ENCODE measurements at places on chromosomes 3 and 15.

DNA sequence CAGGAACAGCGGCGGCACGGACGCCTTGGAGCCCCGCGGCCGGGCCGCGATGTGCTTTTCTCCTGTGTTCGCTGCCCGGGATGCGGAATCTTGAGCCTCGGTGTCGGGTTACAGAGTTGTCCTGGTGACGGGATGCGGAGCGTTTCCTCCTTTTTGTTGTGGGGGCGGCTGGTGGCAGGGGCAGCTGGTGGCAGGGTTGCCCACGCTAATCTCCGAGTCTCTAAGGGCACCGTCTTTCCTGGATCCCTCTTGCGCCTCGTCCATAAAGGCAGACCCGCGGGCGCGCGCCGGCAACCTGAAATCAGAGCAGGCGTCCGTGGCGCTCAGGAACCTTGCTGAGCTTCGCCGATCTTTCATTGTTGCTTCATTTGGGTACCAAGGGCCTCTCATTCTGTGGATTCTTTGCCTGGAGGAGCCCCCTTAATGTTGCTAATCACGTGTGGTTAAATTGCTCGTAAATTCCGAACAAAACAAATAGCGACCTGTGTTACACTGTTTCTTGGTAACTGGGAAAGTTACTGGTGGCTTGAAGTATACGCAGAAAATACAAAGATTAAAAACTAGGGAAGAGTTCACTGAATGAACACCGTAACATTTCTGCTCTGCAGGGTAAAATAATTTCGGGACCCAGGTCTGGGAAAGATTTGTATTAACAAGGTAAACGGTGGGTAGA lies 844 bp upstream of the PFN2 start:
- peak; percentile 83 for DNase-seq

- no peak for DNase-seq
These were observed 216.2 kb downstream of the STT3B start for GRCh38 chr3:31748933-31749295.

- DNase-seq, result no peak
These were observed 38.1 kb upstream of the CD200R1L start for GRCh38 chr3:112884678-112885290.

- no peak for DNase-seq
These were observed 301.2 kb downstream of the MECOM start for GRCh38 chr3:169362301-169362700.

DNA sequence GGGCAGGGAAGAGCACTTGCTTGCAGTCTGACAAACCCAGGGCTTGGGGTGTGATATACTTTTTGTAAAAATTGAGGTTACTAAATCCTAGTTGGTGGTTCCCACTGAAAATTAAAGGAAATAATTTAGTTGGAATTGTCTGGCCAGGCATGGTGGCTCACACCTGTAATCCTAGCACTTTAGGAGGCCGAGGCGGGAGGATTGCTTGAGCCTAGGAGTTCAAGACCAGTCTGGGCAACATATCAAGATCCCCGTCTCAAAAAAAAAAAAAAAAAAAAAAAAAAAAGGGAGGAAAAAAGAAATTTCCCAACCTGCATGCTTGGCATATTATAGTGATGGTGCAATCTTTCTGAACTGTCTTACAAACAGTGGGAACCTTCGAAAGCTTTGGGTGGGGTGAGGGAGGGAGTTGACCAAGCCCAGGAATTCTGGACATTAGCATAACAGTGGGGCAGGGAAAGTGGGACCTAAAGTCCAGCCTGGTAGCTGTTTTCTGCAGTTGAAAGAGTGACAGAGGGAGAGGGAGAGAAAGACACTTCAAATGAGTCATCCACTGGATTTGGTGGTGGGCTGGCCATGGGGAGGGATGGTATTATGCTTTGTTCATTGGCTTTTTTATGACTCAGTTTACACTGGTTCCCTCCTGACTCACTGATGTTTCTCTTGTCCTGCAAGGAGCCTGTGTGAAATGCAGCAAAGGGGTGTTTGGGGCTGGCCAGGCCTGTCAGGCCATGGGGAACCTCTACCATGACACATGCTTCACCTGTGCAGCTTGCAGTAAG lies 41.1 kb downstream of the LIMD1 start:
- DNase-seq, result no peak

All from NCI-H748 treated with DMSO at 0.1 percent for 48 hours (cell line).